ENCODE measurements at places on chromosomes 6 and 20.
A peak's percentile ranks its signal among the peaks of the same experiment; 100 is the strongest.

GRCh38 chr6:166848979-166849748 is 107.2 kb downstream of the RNASET2 start:
- no peak for DNase-seq

GRCh38 chr6:20279608-20280287 is 67.5 kb upstream of the MBOAT1 start:
- DNase-seq = no peak

DNA sequence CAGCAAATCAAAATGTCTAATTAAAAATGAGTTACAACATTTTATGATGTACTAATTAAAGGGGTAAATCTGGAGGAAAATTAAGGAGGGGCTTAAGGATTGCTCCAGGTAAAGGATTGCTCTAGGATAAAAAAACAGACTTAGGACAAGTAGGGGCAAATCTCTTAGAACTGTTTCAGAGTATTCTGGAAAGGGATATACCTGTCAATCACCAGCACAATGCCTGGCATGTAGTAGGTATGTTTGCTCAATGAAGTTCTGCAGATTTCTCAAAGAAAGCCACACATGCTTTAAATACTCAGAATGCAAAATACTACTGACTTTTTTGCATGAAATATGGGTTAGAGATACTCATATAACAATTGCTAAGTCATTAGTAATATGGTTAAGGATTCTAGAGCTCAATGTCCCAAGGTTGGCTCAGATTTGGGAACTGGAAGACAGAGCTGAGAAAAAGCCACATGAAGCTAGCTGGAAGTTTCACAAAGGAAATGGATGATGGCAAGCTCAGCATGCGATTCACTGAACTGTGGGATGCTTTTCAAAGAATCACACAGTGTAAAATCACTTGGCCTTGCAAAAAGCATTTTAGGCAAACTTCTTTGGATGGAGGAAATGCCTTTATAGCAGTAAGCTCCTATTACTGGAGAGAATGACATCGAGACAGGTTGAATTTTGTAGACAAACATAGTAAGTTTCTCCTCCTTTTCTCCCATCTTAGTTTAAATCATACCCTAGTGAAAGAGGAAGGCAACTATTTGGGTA is 72.8 kb downstream of the MAP3K5 start:
- DNase-seq = no peak

- DNase-seq = no peak
Measured at GRCh38 chr6:166558156-166559005, 28.1 kb downstream of the RAMACL start.

GRCh38 chr6:25629198-25629576 is 22.8 kb upstream of the SCGN start:
- DNase-seq = no peak

- DNase-seq = no peak
Measured at GRCh38 chr6:5424726-5425125, 163.4 kb downstream of the FARS2 start.

DNA sequence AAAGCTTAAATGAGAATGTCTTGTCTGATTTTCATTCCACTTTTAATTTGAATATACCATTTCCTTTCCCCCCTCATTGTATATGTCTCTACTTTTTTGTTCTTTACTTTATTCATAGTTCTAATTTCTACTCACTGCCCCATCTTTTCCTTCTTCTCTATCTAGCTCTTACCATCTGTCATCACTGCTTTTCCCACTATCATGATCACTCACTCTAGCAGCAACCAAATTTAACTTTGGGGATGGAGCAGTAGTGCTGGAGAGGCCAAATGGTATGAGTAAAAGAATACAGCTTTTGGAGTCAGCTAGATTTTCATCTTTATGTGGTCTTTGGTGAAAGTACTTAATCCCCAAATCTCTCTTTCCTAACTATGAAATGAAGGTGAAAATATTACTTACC is 25.5 kb downstream of the QKI start:
- DNase-seq = no peak

GRCh38 chr6:137487869-137488149 is 6.4 kb downstream of the OLIG3 start:
- no peak for DNase-seq

DNA sequence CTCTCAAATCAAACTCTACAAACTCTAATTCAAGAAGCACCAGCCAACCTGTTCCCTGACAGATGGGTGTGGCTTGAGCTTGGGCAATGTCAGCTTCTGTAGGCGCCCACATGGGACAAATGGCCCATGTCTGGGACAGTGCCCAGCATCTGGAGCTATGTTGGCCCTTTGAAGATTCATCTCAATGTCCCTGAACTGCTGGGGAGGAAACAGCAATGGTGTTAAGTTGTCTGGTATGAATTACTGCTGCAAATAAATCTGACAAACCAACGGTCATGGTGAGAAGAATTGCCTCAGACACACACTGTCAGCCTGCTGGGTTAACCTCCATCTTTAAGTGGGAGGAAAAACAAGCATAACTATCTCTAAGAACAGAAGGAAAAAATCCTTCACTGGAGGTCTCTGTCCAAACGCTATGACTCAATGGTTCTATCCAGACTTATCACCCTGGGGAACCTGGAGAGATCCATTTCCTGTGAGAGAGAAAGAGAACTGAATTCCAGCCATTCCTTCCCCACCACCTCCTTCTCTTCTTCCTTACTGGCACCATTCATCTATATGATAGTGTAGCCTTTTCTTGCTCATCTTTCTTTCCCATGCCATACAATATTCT is 274.9 kb downstream of the CDH26 start:
- no peak for DNase-seq

GRCh38 chr6:149108749-149109100 is 208.8 kb upstream of the TAB2 start:
- DNase-seq = no peak

DNA sequence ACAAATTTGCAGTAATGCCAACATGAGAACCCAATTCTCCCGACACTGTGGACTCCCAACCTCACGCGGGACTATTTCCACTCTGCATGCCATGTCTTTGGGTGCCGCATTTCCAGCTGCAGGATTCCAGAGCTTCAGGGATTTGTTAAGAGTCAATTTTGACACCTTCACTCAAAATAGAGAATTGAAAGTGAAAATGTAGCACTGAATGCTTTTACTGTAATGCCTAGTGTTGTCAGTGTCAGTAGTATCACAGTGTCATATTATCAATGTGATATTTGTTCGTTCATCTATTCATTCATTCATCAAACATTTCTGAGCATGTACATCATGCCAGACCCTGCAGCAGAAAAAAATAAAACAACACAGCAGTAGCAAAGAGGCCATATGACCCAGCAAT is 13.4 kb upstream of the FAM50B start:
- DNase-seq = no peak

DNA sequence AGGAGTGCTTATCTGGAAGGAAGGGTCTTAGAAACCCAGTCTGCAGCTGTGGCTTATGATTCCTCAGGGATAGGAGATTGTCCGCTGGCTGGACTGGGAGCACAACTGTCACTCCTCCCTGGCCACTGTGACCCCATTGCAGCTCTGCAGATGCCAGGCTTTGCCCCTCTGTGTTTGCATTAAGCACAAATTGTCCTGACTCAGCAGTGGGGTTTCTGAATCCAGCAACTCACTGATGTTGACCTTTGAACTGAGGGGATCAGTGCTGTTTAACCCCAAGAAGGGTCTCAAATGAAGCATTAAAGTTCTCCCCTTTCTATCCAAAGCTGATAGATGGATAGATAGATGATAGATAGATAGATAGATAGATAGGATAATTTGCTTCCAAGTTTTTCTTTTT is 29.5 kb downstream of the DACT2 start:
- no peak for DNase-seq

DNA sequence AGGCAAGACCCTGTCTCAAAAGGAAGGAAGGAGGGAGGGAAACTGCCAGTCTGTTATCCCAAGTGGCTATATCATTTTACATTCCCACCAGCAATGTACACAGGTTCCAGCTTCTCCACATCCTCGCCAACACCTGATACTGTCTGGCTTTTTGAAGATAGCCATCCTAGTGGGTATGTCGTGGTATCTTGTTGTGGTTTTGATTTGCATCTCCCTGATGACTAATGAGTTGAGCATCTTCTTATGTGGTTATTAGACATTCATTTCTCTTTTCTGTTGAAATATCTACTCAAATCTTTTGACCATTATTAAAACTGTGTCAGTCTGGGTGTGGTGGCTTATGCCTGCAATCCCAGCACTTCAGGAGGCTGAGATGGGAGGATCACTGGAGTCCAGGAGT is 47.9 kb upstream of the ARID1B start:
- peak; percentile 27 for DNase-seq

All from fibroblast of pulmonary artery (primary cell).